Cerebellar nuclear complex (tissue), 1 donor: ENCODE measurements at places on chromosomes 3 and 15.
A peak's percentile ranks its signal among the peaks of the same experiment; 100 is the strongest.

- DNase-seq = no peak
These were observed 63.8 kb upstream of the CGNL1 start for GRCh38 chr15:57312318-57313133.

GRCh38 chr15:64739156-64739555 lies 36.2 kb downstream of the RBPMS2 start:
- DNase-seq = no peak

DNA sequence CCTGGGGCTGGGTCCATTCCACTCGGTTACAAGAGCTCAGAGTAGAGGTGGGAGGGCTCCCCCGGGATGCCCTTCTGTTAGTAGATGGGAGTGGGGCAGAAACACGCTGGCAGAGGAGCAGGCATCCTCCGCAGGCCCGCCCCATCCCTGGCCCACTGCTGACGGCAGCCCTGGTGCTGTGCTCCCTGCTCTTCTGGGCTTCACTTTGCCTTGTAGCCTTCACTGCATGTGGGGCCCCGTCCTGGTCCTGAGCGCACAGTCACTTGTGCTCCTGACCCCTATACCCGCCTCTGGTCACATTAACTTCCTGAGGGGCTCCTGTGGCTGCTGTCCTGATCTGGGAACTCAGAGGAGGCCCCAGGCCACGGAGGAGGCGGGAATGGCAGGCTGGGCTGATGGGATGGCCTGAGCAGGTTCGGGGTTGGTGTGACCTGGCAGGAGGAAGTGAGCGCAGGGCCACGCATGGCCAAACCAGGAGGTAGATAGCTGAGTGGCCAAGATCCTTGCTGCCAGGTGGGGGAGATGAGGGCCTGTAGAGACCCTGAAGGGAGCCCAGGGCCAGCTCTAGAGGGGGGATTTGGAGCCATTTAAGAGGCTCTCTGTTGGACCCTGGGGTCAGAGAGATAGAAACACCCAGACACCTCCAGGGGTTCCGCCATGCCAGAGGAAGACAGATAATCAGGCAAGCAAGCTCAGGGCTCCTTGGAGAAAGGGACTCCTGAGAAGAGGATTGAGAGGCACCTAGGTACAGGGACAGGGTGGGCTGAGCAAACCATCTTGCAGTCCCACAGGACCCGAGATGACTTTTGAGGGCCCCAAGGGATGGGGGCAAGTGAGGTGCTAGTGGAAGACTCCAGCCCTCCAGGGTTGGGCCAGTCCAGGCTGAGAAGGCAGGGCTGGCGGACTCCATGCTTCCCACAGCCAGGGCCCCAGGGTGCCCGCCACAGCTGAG lies 92.2 kb upstream of the PRR23E start:
- DNase-seq = no peak

DNA sequence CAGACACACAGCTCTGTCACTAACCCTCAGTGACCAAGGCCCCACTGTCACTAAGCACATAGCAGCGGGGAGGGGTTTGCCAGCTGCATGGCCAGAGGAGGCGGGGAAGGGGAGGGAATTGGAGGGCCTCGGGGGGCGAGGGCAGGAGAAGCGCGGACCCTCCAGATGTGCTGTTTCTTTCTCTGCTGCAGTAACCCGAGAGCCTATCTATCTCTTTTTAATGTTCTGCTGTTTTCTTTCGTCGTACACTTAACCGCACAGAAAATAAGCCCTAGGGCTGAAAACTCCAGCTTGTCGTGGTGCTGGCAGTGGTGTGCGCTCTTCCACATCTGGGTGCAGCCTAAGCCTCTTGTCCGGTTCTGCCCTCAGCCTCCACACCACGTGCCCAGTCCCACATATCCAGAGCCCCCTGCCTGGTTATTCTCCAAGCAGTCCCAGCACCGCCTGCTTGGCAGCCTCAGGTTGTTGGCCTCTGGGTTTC lies 51.1 kb downstream of the BDH1 start:
- no peak for DNase-seq

DNA sequence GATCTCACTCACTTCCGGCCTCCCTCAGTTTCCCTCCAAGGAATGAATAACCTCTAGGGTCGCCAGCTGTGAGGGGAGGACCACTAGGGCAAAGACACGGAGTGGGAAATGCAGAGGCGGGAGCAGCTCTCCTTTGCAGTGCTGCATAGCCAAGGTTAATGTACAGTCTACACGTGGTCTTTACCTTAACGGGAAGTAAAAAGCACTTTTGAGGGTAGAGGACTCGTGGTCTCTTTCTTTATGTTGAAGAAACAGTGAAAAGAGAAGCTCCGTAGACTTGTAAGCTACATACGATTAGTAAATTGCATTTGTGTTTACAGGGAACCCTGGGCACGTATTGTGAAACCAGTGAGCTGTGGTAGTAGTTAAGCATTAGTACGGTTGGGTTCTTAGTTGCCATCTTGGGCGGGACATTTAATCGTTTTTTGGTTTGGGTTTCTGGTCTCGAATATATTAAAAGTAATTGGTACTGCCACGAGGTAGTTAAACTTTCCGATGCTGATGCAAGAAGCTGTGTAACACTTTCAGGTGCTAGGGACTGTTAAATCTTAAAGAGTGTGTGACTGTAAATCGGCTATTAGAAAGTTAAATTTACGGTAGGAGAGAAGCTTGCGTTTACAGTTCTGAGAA lies 828 bp downstream of the U2SURP start:
- DNase-seq = no peak

DNA sequence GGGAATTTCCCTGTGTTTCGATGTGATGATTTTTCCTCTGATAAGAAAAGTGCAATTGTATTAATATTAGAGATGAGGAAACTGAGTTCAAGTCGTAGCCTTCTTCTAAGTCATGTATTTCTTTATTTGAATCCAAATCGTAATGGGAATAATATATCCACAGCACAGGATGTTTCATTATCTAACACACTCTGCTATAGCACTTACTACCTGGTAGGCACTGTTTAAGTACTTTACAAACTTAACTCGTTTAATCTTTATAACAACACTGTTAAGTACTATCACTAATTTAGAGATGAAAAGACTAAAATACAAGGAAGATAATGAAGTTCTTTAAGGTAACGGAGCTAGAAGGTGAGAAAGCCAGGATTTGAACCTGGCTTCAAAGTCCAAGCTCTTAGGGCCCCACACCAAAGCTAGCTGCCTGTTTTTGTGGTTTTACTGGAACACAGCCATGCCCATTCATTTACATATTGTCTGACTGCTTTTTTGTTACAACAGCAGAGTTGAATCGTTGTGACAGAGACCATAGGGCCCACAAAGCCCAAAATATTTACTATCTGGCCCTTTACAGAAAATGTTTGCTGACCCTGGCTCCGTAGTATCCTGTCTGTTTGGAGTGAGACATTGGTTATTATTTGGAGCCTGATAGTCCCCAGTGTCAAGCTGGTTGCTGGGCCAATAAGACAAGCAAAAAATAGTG lies 9.6 kb upstream of the ATP13A3 start:
- DNase-seq = no peak

DNA sequence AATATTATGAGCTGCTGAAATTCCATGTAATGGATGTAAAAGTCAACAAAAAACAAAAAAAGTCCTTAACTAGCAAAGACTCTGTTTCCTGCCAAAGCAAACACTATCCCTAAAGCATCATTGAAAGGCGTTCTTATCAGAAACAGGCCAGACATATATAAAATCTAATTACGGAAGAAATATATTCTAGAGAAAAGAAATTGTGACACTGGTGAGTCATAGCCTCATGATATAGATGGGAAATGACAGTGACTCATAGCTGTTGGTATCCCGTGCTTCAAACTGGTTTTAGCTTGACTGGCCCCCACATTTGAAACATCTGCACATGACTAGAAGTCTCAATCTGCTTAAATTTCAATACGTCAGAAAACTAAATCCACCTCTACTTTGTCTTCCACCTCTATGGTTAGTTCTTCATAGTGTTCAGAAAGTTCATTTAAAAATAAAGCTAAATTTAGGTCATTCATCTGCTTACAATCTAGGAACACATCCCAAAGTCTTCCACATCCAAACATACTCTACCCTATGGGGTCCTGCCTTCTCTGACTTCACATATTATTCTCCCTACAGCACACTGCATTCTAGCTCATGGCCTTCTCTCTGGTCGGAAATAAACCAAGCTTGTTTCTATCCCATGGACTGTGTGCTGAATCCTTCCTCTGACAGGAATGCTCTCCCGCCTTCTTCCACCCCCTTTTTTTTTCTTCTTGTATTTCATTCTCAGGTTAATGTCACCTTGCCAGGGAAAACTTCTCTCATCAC lies 456.3 kb upstream of the ARRDC4 start:
- DNase-seq = no peak

- DNase-seq = no peak
These were observed 36.2 kb downstream of the CBLB start for GRCh38 chr3:105832644-105833043.

- DNase-seq = peak; percentile 5
These were observed 16.7 kb upstream of the WNT7A start for GRCh38 chr3:13896473-13897154.

DNA sequence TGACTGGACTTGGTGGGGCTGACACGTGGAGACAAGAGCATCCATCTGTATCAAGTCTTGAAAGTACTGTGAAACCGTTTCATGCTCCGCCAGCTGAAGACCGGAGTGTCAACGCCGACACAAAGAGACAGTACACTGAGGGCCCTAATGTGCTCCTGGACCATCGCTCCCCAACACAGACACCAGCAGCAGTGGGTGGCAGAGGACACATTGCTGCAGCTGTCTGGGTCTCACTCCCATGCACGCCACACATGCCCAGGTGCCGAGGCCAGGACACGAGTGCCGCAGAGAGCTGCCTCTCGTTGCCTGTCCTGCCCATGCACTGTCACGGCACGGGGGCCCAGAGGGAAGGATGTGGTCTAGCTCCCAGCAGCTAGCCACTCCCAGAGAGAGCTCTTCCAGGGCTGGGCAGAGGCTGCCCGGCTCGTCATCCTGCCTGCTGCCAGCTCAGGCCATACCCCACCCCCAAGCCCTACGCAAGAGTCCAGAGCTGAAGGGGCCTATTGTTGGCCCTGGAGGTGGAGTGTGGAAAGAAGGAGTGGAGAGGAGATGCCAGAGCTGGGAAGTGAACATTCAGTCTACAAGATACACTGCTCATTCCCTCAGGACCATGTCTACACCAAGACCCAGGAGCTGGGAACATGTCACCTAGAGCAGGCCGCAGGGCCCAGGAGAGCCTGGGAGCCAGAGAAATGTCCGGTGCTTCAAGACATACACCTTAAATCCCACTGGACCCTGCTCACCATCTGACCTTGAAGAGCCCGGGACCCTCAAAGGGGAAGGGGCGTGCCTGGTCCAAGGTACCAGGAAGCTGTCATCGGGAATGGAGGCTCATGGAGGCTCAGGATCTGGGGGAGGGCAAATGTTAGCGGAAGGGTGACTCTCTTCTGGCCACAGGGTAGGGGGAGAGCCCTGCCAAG lies 7.7 kb downstream of the TNK2 start:
- no peak for DNase-seq
